ENCODE measurements at places on chromosomes 6 and 20.

- no peak for DNase-seq
Observed at GRCh38 chr6:169587975-169588374, 113.9 kb downstream of the WDR27 start.

DNA sequence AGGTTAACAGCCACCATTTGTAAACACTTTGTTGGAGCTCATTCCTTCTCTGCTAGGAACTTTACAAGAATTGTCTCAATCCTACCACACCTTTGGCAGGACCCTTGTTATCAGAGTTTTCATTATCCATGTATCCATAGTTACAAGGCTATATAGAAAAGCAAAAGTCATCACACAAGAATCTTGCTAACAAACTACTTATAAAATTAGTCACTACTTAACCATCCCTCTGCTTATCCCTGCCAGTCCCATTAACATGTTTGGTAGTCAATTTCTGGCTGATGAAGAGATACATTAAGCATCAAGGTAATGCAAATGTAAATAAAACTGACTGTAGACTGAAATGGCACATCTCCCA lies 10.4 kb downstream of the ZSWIM3 start:
- DNase-seq: no peak

DNA sequence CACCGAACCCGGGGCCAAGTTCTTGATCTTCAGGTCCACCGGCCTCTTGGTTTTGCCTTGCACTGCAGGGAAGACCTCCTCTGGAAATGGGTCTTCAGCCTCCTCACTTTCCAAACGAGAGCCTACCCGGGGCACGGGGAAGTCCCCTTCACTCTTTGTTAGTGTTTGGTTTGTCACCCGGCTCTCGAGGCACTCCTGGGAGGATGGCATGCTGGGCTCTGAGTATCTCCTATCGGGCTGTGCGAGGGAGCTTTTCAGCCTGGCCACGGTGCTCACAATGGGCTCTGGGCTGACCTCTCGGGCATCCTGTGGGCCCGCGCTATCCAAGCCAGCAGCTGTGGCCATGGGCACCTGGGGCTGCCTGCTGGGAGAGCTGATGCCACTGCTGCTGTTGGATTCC lies 8.1 kb downstream of the TAGAP start:
- no peak for DNase-seq

DNA sequence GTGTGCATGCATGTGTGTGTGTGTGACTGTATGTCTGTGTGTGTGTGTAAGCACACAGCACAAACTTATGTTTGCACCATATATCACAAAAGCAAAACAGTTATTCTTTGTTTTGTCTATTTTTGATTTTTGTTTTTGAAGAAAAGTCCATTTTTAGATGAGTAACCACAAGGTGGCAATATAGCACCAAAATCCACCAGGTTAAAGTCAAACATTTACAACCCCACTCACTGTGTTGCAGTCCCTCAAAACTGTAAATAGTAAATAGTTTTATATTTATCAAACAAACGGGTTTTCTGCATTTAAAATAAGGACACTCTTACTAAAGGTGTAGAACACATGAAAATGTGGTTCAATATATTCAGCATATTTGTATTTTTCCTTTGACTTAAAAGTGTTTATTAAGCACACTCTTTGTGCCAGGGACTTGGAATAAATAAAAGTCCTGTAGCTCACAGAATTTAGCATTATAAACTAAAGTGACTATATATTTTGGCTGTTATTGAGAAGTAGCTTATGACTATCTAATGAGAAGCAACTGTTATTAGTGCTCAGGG lies 118.5 kb downstream of the GFRAL start:
- no peak for DNase-seq

- DNase-seq: no peak
Observed at GRCh38 chr6:164034602-164035140, 620.2 kb downstream of the QKI start.

DNA sequence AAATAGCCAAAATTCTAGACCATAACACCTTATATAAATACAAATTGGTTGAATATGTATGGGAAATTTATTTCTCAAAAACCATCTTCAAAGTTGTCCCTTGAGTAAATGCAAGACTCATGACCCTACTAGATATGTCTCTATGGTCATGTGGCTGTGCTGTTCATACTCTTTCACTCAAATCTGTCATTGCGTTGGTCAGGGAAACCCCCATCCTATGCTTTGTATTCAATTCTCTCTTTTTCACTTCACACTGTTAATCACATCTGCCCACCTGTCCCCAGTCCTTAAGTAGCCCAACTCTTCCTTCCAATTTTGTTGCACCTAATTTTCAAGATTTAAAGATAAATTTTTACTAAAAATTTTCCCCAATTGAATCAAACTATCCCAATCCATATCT lies 51.0 kb downstream of the RPS12 start:
- no peak for DNase-seq
